ENCODE measurements at places on chromosomes 16 and 17.

- DNase-seq, result peak; percentile 72
Measured at GRCh38 chr17:9924735-9925191, 19.7 kb upstream of the RCVRN start.

DNA sequence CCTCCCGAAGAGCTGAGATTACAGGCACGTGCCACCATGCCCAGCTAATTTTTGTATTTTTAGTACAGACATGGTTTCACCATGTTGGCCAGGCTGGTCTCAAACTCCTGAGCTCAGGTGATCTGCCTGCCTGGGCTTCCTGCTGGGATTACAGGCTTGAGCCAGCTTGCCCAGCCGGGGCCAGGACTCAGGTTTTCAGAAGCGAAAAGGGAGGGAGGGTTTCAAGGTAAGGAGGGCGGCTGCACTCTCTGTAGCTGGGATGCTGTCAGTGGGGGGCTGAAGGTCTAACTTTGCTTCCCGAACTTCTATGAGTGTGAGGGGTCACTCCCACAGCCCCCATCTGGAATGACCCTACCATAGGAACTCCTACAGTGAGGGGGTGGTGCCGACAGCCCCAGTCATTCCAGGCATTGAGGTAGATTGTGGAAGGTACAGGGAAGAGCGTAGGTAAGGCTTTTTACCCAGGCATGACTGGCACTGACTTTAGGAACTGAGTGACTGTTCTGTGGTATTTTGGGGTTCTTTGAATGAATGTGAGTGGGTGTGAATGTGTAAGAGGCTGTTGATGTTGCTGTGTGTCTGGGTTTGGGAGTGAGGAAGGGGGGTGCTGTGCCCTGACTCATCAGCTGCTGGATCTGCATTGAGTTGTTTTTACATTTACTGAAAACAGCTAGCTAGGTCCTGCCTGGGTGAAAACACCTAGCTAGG is 3.8 kb upstream of the C1QL1 start:
- peak; percentile 76 for DNase-seq

- no peak for DNase-seq
Measured at GRCh38 chr17:10125531-10126275, 72.7 kb downstream of the GAS7 start.

DNA sequence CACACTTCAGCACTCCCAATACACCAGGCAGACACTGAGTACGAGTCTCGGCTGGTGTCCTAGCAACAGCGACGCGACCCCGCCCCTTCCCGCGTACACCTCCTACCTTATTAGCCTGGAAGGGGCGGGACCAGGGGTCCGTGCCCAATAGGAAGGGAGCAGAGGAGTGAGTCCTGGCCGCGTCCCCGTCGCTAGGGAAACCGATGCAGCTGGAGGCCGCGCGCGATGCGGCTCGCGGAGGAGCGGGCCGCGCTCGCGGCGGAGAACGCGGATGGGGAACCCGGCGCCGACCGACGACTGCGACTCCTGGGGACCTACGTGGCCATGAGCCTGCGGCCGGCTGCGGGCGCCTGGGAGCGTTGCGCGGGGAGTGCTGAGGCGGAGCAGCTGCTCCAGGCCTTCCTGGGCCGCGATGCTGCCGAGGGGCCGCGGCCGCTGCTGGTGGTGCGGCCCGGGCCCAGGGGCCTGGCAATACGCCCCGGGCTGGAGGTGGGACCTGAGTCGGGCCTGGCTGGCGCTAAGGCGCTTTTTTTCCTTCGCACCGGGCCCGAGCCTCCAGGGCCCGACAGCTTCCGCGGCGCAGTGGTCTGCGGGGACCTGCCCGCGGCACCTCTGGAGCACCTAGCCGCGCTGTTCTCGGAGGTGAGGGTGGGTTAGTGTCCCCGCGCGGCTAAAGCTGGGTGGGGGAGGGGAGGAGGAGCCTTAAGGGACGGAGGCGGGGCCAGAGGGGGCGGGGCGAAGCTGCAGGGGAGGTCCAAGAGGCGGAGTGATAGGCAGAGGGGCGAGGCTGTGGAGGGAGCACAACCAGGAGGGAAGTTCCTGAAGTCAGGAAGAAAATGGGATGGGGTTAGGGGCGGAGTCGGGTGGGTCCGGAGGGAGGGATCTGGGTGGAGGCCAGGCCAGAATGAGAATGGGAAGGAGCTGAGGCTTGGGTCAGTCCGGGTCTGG is at the start of gene DNAH9:
Gene DNAH9 (plus strand): TSS at position 197 of the 948 bp plus-strand sequence. CDS start 29 bp downstream, at position 226.
- DNase-seq, result peak; percentile 45

DNA sequence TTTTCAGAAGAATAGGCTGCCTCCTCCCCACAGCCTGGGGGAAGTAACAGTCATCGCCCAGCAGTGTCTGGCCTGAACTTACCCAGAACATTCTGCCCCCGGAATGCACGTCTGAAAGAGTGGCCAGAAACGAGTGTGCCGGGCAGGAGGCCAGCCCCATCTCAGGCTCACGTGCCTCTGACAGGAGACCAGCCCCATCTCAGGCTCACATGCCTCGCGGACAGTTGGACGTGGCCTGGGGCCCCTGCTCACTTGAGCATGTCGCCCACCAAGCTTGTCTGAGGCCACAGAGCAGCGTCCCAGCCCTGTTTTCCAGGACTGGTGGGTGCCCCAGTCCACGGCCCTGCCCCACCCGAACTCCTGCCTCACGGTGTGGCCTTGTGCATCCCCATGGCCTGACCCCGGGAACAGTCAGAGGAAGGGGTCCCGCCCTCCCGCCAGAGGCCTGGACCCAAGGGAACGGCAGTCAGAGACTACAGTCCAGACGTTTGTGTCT is 16.3 kb upstream of the CDH15 start:
- no peak for DNase-seq

DNA sequence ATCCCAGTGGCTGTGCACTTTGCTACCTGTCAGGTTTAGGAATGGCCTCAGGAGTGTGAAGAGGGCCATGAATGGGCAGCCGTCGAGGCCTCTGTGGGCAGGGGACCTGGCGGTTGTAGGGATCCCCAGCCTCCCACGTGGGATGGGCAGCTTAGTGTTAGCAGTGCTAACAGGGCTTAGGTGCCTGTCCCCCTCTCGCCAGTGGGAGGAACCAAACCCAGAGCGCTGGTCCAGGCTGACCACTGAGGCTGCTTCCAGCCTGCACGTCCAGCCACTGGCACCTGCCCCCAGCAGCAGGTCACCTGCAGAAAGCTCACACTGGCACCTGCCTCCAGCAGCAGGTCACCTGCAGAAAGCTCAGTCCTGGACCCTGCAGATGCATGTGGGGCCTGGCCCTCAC is 162.2 kb upstream of the CIBAR2 start:
- no peak for DNase-seq

GRCh38 chr17:55284944-55285339 is 20.2 kb downstream of the HLF start:
- no peak for DNase-seq

DNA sequence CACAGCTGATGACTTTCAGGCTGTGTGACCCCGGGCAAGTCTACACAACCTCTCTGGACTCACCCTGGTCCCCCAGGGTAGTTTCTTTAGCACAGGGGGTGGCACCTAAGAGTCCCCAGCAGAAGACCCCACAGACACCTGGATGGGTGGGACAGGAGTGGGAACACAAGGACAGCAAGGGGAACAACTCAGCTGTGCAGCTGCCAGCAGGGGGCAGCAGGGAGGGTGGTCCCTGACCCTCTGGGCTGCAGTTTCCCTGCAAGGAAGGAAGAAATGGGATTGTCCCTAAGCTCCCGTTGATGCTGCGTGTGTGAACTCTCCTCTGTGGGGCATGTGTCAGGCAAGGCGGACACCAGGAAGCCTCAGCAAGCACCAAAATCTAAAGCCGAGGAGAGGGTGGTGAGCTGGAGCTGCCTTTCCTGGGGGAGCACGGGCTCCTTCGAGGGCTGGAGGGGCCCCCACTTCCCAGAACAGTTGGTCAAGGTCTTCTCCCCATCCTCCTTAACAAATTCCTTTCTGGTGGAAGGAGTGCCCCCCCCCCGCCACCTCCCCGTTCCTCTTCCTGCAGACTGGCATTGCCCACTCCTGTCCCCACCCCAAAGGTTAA is 24.1 kb upstream of the CDH5 start:
- DNase-seq, result peak; percentile 32

- DNase-seq, result no peak
Measured at GRCh38 chr17:53950858-53951250, 128.1 kb downstream of the KIF2B start.

- no peak for DNase-seq
Measured at GRCh38 chr17:41417127-41417526, 7.3 kb downstream of the KRT37 start.

GRCh38 chr17:67109111-67109510 is 64.8 kb downstream of the CACNG1 start:
- no peak for DNase-seq

GRCh38 chr16:88920618-88921590 is 54.4 kb upstream of the PABPN1L start:
- DNase-seq, result no peak

- no peak for DNase-seq
Measured at GRCh38 chr17:80424878-80425765, 10.2 kb downstream of the ENDOV start.

DNA sequence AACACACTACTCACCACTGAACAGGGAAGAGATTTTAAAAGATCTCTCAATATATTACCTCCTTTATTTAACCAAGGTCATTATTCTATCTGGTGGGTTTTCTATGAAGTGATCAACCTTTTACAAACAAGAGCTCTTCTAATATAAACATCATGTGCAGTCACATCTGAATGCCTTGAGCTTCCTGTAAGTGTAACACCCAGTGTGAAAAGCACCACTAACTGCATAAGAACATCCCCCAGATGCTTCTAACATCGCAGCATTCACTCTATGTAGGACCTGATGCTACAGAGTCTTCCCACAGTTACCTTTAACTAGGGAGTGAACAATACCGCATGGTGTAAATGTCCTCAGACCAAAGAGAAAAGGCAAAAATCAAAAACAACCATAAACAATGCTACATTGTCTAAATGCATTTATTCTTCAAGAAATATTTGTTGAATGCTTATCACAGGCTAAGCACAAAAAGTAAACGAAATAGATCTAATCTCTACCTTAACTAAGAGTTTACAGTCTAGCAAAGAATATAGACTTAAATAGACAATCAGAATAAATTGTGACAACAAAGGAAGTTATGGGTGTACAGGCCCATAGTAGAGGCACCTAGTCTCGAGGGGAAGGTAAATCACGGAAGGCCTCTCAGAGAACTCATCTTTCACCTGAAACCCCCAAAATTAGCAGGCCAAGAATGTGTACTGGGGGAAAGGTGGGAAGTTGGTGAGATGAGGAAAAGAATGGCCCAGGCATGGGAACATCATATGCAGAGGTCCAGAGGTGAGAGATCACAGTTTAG is 16.2 kb downstream of the SKAP1 start:
- no peak for DNase-seq

GRCh38 chr16:3152277-3152990 is 17.6 kb downstream of the ZNF213 start:
- peak; percentile 97 for DNase-seq

DNA sequence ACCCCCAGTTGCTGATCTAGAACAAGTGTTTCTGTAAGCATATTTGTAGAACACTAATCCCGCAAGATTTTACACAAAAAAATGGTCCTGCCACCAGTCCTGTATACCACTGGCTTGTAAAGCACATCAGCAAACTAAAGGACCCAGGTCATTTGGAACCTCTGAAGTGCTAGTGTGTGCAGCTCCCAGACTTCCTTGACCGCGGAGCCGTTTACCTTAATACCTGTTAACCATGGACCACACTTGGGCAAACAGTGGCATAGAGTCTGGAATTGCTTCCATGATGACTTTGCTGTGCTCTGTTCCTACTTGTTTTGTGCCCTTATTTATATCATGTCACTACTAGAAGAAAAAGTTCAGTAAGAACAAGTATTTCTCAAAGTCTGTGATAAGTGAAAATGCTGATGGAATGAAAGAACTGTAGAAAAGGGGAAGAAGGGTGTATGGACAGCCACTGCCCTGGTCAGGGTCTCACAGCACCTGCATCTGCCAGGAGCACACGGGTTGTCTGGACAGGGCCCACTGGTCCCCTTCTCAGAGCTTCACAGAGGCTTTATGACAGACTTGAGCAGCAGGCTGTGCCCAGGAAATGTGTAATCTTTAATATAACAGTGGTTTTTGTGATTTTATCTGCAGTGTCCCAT is 29.3 kb downstream of the ALDH3A2 start:
- DNase-seq, result no peak

DNA sequence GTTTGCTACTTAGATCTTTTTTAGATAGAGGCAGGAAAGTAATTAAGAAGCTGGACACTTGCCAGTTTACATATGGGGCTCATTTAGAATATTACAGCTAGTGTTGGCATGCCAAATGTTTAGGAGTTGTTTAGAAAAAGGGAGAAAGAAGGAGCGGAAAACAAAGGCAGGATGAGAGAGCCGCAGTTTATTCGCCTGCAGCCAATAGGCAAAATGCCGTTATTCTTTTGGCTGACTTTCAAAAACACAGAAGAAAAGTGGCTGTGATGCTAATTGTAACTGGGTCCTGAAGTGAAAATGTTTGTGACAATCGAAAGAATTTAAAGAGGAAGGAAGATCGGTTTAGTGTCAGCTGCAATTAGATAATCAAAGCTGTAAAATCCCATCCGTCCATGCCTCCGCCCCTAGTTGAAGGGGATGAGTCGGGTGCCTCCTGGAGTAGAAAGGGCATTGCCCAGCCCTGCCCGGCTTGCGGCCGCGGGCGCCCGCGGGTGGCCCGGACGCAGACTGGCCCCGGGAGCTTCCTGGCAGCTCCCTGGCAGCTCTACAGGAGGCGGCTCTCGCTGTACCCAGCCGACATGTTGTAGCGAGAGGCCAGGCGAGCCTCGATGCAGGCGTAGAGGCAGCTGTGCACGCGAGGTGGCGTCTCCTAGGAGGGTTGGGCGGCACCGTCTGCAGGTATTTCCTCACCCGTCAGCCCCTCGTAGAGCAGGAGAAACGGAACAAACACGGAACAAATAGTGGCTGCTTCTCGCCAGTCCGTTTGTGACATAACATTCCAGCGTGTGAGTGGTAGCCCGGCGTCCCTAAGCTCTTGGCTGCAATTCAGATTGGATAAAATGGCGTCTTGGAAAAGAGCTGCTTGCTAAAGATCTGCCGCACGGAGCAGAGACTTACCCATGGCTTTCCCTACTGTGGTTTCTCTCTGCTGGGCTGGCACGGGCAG is 82.2 kb downstream of the TNRC6C start:
- DNase-seq, result peak; percentile 36

- DNase-seq, result peak; percentile 48
Measured at GRCh38 chr16:85988723-85989313, 89.9 kb downstream of the IRF8 start.

GRCh38 chr17:65092262-65092661 is 35.7 kb upstream of the GNA13 start:
- no peak for DNase-seq

GRCh38 chr17:5585836-5586521 is 1.7 kb upstream of the NLRP1 start:
- DNase-seq, result peak; percentile 47

All from activated CD4-positive, alpha-beta T cell treated with anti-CD3 and anti-CD28 coated beads, Interleukin-2, Interleukin-6, amounts not matched to agents 100 ng/mL and 50 ng/mL, durations not matched to agents 16 hours and 8 hours (primary cell).